ENCODE measurements at places on chromosomes 11 and 22.

DNA sequence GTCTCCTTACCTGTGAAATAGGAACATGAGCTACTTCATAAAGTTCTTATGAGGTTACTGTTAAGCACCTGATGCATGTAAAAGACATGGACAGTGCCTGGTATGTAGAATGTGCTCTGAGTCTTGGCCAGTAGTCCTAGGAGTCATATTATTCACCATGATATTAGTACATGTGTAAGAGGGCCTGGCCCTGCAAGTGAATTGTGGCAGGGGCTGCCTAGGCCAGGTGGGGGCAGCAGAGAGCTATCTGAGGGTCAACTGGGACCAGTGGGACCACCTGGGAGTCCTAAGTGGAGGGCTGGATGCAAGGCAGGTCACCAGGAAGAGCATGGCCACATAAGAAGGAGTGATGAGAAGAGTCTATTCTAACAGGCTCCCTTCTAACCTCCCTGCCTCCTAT is 529.5 kb downstream of the SOX6 start:
- DNase-seq, result no peak

GRCh38 chr22:46815896-46816731 is 53.7 kb downstream of the TBC1D22A start:
- no peak for DNase-seq

DNA sequence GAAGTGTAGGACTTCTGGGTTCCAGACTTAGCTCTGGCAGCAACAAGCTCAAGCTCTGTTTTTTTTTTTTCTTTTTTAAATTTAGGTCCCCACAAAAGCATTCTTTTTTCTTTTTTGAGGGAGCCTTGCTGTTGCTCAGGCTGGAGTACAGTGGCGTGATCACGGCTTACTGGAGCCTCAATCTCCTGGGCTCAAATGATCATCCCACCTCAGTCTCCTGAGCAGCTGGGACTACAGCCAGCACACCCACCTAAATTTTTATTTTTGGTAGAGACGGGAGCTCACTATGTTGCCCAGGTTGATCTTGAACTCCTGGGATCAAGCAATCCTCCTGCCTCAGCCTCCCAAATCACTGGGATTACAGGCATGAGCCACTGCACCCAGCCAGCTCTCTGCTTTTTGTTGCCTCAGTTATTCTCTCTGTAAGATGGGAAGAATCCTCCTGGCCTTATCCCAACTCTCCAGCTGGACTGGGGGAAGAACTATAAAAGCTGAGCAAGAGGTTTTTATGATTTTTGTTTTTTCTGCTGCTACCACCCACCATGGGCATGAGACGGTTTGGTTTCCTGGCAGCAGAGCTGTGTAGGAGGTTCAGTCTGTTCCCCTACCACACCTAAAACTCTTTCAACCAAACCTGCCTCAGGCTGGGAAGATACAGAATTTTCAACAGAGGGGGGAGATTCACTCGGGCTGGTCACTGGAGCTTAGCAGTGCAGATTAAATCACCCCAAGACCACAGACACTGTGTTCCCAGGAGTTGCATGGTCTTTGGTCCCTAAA is 11.6 kb upstream of the MTFP1 start:
- DNase-seq, result no peak

DNA sequence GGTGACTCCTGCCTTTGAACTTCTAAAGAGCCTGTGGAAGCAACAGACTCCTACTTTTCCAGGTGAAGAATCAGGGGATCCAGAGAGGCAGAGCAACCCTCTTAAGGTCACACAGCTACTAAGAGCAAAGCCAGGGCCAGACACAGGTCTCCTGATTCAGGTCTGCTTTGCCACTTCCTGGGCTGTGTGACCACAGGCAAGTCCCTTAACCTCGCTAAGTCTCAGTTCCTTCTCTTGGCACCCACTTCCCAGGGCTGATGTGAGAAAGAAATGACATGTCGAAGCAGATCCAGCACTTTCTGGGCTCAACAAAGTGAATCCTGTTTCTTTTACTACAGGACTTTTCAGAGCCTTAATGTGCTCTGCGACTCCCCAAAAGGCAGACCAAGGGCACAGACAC is 30.2 kb downstream of the UQCR10 start:
- DNase-seq, result no peak

GRCh38 chr11:117818041-117818873 is 6.3 kb downstream of the FXYD2 start:
- DNase-seq, result no peak

DNA sequence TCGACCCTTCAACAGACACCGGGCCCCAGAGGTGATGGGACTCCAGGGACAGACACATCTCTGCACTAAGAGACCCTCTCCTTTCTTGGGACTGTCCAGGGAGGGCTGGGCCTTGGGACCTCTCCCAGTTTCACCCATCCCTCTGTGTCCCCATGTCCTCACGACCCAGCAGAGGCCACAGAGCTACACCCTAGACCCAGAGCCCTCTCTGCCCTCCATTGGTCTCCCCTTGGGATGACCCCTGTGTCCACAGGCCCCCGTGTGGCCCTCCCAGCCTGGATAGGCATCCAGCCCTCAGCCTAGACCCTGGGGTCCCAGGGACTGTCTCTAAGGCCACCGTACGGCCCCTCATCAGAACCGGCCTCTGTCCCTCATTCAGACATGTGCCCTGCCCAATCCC is 7.5 kb upstream of the DRICH1 start:
- DNase-seq, result peak; percentile 55

- no peak for DNase-seq
Measured at GRCh38 chr11:10322401-10322800, 17.5 kb downstream of the ADM start.

DNA sequence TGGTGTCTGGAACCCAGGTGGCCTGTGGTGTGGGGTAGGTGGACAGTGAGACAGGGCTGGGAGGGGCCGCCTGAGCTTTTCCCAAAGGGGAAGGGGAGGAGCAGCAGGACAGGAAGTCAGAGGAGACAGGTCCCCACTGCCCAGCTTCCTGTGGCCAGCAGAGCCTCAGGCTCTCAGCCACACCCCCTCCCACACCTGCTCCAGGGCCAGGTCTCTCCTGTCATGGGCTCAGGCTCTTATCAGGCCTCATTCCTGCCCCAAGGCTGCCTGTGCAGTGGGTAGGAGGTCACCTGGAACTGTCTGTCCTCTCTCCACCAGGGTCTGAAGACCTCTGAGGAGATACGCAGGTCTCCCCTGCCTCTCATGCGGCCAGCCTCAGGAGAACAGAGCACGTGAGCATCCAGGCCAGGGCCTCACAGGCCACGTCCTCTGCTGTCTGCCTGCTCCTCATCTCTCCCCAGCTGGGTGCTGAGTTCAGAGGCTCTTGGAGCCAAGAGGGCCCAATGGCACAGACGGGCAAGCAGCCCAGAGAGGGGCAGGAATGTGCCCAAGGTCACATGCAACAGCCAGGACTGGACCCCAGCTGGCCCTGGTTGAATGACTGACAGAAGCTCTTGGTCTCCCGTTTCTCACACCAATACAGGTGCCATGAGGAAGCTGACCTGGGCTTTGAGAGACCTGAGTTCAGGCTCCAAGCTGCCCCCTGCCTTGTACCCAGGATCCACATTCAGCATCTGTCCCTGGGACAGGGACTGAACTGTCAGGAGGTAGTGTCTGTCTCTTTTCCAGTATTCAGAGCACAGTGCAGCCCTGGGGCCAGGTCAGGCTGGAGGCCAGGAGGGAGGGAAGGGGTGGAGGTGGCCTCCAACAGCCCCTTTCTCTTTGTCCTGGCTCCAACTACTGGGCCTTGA is 16.7 kb downstream of the STARD10 start:
- no peak for DNase-seq

- DNase-seq, result peak; percentile 76
Measured at GRCh38 chr11:118928870-118929500, 3.3 kb upstream of the BCL9L start.

DNA sequence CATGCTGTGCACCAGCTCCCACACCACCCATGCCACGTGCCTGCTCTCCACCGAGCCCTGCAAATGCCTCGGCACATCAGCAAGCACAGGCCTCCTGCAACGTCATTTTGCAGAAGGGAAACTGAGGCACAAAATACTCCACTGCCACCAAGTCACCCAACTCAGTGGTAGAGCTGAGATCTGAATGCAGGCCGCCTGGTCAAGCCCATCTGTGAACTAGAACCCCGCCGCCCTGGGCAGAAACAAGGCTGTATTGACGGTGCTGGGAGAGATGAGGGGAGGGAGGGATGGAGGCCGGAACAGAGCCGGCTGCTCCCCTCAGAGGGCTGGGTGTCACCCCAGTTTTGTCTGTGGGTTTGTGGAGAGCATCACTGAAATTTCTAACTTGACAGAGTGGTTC is 81.4 kb downstream of the CDKN1C start:
- DNase-seq, result peak; percentile 47

DNA sequence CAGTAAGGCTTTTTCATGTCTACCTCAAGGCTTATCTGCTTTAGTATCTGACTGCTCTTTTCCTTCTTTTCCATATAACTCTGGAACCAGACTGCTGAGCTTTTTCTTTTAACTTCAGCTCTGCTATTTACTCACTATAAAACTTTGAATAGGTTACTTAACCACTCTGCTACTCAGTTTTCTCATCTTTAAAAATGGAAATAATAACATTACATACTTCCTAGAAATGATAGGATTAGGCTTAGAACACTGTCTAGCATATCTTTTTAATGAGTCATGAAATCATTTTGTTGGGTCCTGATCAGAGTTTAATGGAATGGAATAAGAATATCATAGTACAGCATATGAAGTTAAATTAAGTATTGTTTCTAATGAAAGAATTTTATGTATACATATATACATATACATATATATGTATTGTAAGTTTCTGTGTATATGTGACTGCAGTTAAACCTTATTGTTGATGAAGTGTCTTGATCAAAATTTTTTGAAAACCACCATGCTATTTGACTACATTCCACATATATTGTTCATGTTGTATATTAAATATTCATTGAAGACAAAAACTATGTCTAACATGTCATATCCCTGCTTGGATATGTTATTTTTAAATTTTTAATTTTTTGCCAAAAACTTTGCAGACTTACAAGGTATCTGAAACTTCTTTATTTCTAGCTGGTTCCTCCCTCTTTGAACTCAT is 120.2 kb downstream of the METTL15 start:
- DNase-seq, result no peak

DNA sequence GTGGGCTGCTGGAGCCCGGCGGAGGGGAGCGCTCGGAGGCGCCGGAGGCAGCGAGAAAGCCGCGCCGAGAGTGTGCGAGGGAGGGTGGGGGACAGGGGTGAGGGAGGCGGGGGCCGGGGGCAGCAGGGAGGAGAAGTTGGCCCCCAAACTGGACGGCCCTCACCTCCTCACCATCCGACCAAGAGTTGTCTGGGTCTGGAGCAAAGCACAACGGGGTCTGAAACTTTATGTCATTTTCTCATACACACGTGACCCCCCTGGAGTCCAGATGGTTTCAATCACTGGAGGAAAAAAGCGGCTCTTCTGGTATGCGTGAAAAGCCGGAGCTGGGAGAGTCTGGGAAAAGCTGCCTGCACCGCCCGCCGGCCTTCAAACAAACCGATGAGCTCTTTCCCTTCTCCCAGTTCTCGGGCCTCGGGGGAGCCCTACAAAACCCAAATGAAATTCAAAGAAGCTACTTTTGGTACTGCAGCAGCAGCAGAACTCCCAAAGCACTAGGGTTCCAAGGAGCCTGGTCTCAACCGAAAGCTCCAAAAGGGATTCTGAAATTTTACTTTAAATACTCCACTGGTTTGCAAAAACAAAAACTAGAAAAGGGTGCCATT is 39.7 kb upstream of the AKIP1 start:
- DNase-seq, result peak; percentile 76

- no peak for DNase-seq
Measured at GRCh38 chr22:28938286-28938833, 55.0 kb downstream of the ZNRF3 start.

DNA sequence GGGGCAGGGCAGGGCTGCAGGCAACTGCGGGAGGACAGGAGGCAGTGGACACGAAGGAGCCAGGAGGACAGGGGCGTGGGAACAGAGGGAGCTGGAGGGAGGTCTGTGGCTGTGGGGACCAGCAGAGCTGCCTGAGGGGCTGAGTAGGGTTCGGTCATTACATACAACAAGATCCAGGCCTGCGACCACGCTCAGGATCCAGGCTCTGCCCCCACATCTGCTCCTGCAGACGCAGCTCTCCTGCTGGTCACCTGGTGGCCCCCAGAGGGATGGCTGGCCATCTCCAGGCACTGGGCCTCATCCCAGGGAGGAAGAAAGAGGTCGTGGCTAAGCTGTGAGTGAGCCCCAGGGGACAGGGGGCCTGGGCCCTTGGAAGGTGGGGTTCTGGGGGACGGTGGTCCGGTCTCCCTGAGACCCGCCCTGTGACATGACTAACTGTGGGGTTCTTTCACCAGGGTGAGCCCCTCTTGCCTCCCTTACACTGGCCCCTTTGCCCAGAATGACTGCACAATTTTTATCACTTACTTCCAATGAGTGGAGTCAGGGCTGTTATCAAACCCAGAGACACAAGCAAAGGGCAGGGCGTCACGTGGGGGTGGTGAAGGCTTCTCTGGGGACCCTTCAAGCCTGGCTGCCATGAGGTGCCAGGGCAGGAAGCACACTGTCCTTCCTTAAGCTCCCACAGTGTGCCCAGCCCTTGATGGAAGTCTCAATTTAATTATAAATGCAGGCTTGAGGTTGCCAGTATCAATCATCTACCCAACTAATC is 6.7 kb upstream of the APOBEC3A start:
- no peak for DNase-seq

DNA sequence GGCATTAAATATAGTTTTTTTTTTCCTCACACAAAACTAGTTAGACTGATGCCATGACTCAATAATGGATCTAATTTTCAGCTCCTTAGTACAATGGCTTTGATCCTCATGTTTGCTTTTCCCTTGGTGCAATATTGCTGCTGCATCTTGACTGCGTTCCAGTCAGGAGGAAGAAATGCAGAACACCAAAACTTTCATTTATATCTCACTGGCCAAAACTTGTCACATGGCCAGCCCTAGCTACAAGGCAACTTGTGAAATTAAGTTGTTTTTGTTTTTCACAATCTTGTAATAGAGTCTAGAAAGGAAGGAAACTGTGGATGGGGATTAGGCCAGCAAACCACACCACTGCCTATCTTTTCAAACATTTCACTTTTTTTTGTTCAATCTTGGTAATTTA is 36.7 kb downstream of the SMC1B start:
- peak; percentile 61 for DNase-seq

DNA sequence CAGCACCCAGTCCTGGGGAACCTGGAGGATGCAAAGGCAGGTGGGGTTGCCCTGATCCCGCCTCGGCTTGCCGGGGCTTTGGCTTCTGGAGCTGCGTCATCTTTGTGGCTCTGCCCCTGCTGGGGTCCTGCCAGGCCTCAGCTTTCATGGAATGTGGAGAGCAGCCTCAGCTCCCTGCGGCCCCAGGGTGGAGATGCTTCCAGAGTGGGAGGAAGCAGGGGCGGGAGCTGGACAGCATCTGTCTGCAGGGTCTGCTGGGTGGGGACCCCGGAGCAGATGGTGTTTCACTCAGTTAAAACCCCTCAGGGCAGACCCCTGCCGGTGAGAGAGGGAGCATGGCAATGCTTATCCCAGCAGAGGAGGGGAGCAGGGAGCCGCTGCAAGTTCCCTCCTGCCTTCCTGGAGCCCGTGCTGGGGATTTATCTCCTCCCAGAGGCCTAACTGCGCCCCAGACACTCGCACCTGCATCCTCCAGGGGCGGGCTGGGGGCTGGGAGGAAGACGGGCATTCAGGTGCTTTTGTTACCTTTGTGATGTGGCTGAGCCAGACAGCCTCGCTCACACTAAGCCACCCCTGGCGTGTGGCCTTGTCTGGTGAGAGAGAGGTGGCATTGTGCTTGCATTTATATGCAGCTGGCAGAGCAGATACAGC is 15.7 kb downstream of the GRIK4 start:
- DNase-seq, result peak; percentile 68

- DNase-seq, result no peak
Measured at GRCh38 chr11:19777377-19778102, 64.9 kb downstream of the NAV2 start.

- DNase-seq, result no peak
Measured at GRCh38 chr11:45229401-45230020, 56.6 kb downstream of the SYT13 start.

- DNase-seq, result no peak
Measured at GRCh38 chr22:46619240-46619829, 851 bp upstream of the GRAMD4 start.
